CD14-positive monocyte (primary cell): ENCODE measurements at places on chromosomes 1 and 21.

DNA sequence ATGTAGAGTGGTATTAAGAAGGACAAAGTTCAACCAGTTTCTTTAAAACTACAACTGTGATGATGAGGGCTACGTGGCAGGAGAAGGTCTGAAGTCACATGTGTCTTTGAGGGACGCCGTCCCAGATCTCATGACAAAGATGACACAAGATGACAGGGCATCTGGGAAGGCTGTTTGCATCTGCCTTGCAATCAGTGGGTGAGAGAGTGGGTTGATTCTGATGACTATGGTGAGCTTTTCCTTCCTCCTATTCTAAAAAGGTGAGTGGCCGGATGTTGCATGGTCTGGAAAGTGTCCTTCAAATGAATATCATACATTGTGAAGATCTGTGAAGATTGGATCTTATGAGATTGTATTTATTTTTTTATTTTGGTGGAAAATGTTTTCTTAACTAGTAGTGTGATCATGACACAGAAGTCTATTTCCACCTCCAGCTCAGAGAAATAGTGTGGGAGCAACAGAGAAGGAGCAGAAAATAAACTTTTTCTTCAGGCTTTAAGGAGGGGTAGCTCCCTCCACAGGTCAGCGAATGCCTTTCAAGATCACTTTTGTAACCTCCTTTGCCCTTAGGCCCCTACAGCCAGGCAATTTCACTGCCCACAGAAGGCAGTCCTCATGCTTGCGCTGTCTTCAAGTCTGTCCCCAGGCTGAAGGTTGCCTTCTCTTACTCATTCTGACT, 76.0 kb upstream of the ATF3 start:
- peak; percentile 54 for DNase-seq

DNA sequence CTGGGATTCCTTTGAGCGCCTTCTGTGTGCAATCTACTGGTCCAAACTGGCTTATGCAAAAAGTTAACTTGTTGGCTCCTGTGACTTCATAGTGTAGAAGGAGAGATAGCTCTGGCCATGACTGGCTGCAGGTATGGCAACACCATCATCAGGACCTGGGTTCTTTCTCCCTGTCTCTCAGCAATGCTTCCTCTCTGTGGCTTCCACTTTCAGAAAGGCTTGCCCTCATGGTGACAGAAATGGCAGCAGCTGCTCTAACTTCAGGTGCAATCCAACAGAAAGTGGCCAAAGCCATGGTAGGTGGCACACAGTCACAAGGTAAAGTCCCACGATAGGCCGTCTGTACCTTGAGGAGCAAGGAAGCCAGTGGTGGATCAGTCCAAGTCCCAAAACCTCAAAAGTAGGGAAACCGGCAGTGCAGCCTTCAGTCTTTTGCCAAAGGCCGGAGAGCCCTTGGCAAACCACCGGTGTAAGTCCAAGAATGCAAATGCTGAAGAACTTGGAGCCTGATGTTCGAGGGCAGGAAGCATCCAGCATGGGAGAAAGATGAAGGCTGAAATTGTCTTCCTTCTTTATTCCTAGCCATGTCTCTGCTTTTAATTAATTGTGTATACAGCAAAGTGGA, 45.0 kb downstream of the ZBTB40 start:
- DNase-seq = no peak

- DNase-seq = no peak
Observed at GRCh38 chr1:14027099-14027498, 327.1 kb downstream of the PRDM2 start.

GRCh38 chr1:174874331-174875053, 125.3 kb upstream of the CACYBP start:
- DNase-seq = peak; percentile 29

DNA sequence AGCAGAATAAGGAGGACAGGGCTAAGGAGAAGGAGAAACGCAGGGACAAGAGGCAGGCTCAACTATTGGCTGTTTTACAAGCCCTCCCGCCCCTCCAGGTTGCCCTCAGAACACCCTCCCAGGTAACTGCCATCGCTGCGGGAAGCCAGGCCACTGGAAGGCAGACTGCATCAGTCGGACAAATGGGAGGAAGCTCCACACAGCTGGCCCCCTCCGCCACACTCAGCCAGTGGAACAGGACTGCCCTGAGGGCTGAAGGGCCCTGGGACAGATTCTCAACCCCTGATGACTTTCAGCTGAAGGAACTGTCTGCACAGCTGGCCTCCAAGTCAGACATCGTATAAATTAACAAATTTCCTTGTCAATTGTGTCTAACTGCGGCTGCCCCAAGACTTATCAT, 21.8 kb downstream of the LRRC3 start:
- no peak for DNase-seq

GRCh38 chr21:39048574-39048973, 134.7 kb downstream of the PSMG1 start:
- DNase-seq = no peak

GRCh38 chr21:37571442-37571841, 204.9 kb downstream of the DYRK1A start:
- DNase-seq = no peak

- DNase-seq = no peak
Observed at GRCh38 chr1:110241516-110241915, 31.4 kb downstream of the KCNC4 start.

- no peak for DNase-seq
Observed at GRCh38 chr1:44546403-44547053, 127.8 kb downstream of the TMEM53 start.

GRCh38 chr1:110485725-110486124, 33.2 kb downstream of the KCNA10 start:
- DNase-seq = no peak

DNA sequence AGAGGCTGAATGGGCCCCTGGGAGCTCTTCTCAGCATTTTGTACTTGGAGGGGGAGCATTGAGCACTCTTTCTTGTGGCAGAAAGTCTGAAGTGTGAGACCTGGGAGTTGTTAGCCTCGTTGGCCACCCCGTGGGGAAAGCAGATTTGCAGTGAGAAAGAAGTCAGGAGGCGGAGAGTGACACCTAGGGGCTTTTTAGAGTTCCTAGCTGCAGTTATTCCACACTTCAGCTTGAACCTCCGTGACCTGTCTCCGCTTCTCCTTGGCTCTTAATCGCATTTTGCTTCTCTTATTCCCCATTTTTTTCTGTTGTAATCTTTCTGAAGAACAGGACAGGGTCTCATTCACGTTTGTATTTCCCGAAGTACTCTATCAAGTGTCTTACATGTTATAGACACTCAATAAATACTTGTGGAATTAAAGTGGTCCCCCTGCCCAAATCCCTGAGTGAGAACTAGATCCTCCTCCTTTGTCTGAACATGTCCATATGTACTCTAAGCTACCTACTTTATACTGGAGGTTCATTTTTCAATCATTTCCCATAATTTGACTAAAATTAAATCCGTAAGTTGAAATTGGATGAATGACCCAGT, 14.5 kb upstream of the C1orf141 start:
- peak; percentile 25 for DNase-seq

GRCh38 chr1:77876884-77877283, 11.5 kb upstream of the NEXN start:
- DNase-seq = no peak
